ENCODE measurements at places on chromosomes 5 and 9.

GRCh38 chr5:84725946-84726570 lies 341.4 kb upstream of the EDIL3 start:
- no peak for DNase-seq

- DNase-seq: no peak
Observed at GRCh38 chr5:145110834-145111233, 724.3 kb downstream of the PRELID2 start.

DNA sequence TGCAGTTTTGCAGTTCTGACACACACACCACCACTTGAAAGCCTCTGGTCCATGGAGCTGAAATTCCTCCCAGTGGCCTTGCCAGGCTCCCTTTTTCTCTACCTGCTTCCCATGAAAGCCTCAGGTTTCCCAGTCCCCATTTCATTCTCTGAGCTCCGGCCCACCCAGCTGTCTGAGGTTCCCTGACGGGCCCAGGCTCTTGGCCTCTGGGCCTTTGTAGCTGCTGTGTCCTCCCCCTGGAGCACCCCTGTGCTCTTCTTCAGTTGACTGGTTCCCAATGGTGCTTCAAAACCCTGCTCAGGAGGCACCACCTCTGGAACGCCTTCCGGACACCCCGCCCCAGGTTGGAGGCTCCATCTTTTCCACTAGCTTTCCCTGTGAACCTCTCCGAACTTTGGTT lies 155.9 kb upstream of the SHB start:
- DNase-seq: no peak

GRCh38 chr5:80122579-80122978 lies 87.4 kb downstream of the THBS4 start:
- DNase-seq: no peak

DNA sequence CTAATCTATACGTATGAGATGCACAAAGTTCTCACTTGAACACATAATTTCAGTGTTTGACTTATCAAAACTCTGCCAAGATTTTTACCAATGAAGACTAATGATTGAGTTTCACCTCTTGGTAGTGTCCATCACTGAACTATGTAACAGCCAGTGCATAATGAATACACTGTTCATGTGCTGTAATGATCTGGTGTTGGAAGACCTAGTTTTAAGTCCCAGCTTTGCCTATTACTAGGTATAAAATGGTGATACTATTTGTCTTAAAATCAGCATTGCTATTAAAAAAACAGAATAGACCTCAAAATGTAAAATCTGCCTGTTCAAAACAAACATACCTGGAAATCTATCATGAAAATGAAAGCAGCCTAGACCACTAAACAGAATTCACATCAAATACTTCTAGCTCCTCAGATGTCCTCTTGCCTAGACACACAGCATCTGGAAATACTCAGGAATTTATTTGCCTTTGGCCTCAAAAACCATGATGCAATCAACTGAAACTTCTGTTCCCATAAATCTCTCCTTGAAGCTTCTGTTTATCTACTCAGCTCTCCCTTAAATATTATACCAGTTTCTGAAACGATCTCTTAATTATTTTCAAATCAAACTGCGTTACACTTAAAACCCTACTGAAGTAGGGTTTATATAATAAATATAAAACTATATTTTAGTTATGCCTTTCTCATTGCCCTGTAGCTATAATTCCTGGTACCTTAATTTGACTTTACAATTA lies 38.1 kb downstream of the MRPS27 start:
- DNase-seq: no peak

- DNase-seq: no peak
Observed at GRCh38 chr5:170301149-170301548, 3.6 kb upstream of the LCP2 start.

- no peak for DNase-seq
Observed at GRCh38 chr9:130423272-130423671, 21.5 kb upstream of the ASS1 start.

DNA sequence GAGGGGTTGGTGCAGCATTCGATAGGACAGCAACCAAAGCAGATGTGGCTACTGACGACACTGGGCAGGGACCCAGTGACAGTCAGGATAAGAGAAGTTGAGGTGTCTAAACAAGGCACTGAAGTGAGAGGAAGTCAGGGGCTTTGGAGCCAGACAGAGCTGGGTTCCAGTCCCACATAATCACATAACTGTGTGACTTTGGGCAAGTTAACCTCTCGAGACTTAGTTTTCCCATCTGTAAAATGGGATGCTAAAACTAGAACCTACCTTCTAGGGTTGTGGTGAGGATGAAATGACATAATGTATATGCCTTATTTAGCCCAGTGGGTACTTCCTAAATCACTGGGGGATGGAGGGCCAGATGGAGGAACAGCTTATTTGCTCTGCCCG lies 3.1 kb downstream of the ANGPTL2 start:
- DNase-seq: no peak

DNA sequence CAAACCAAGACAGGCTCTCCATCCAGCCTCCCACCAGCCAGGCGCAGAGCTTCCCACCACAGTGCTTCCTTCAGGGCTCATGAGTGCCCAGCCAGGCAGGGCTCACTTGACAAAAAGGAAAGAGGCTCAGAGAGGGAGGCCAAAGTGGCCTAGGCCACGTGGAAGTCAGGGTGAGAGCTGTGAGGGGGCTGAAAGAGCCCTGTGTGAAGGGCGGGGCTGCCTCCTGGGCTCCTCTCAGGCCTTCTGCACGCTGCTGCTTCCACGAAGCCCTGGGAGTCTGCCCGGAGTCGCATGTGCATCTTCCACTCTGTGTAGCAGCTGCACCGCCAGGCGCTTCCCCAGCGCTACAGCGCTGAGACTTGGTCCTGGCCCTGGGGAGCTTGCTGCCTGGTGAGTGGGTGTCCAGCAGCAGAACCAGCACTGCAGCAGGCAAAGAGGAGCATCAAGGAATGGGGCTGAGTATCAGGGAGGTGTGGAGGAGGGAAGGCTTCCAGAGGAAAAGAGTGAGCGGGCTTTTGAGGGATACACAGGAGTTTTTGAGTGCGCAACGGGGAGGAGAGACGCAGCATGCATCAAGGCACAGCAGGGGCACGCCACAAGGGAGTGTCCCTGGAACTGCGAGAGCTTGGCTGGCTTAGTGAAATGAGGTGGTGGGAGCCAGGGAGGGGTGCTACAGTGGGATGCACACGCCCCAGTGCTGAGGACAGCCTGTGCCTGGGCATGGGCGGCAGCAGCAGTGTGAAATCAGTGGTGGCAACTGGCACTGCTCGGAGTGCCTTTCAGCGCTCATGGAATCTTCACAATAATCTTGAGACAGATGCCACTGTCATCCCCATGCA lies 178.0 kb downstream of the GAPVD1 start:
- DNase-seq: no peak

DNA sequence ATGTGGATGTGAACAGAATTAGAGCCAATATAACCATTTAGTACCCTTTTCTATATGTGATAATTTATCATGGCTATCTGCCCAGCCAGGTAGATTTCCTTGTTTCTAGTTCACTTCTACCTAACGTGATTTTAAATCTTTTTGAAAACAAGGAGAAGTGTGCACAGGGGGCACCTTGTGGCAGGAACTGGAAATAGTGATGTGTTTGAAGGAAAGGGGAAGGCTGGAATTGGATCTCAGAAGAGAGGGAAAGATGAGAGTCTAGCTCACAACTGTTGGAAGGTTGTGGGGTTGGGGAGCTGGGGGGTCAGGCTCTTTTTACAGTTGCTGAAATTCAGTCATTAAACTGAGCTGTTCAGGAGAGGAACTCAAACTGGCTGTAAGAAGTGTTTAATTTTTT lies 219.5 kb downstream of the KCTD16 start:
- no peak for DNase-seq

- no peak for DNase-seq
Observed at GRCh38 chr5:74679966-74680365, 5.1 kb upstream of the HEXB start.

- DNase-seq: no peak
Observed at GRCh38 chr5:15844871-15845270, 334.7 kb downstream of the MARCHF11 start.

- no peak for DNase-seq
Observed at GRCh38 chr5:117863586-117864296, 1124.6 kb downstream of the DTWD2 start.

GRCh38 chr9:135334953-135335460 lies 144.6 kb upstream of the PPP1R26 start:
- DNase-seq: no peak

- DNase-seq: no peak
Observed at GRCh38 chr5:125496393-125496792, 750.0 kb upstream of the ZNF608 start.

- DNase-seq: no peak
Observed at GRCh38 chr5:148972974-148973374, 89.9 kb downstream of the SH3TC2 start.

GRCh38 chr5:149264439-149265067 lies 7.1 kb upstream of the AFAP1L1 start:
- no peak for DNase-seq

GRCh38 chr9:122996586-122996985 lies 36.9 kb upstream of the GPR21 start:
- DNase-seq: no peak

DNA sequence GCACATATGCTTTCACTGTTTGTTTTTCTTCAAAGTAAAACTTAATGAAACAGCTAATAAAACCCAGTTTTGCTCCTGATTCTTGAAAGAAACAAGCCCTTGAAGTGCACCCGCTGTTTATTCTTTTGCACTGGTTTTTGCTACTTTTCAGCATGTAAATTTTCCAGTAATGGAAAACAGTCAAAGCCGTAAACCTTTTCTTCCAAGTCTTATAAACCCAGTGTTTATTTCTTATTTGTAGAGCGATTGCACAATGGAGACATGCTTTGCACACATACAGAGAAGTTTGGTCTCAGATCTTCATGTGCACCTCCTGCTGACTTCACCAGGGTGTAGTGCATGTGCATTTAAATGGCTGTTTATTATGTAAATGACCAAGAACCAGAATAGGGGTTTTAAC lies 51.8 kb downstream of the ATG10 start:
- no peak for DNase-seq

DNA sequence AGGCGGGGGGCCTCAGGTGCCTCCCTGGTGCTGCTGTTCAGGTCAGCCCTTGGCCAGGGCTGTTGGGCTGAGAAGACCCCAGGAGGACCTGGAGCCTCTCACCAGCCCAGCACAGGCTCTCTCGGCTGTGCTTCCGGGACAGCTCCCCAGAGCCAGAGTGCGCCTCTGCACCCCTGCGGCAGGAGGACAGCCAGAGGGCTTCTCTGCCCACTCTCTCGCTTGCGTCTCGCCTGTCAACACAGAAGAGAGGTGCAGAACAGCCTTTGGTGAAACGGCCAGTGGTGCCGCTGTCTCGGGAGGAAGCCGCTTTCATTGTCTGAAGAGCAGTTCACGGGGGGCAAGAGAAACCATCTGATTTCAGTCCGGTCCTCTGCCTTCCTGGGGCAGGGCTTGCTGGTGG lies 3.8 kb upstream of the NACC2 start:
- no peak for DNase-seq

DNA sequence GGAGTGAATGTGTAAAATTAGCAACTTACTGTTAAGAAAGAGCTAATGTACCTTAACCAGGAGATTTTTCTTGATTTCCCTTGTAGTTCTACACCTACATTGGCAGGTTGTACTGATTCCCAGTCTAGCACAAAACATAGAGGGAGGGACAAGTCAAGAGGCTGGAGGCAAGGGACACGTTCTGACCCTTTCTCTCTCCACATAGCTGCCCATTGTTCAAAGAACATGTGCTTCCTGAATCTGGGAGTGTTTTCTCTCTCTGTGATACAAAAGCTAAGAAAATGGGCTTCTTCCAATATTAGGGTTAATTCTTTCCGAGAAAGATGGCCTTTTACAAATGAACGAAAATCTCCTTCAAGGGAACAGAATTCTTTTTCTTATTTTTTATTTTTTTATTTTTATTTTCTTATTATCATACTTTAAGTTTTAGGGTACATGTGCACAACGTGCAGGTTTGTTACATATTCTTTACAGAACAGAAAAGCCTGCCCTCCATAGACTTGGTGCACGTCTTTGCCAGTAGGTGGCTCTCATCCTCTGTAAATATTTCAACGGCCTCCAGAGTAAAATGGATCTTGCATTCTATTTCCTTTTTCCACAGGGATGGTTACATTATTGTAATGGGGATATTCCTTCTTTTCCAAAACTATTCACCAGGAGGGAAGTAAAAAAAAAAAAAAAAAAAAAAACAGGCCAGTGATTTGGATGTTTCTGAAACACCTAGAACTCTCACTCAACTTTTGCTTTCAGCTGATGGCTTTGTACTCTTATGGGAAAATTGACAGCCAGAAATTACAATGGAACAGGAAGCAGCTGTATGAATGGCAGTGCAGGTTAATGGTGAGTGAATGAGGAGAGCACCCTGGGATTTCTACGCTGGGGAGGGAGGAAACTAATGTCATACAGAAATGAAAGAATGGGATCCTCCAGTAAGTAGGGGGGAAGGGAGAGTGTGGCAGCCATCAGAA lies 13.1 kb upstream of the IFNA5 start:
- DNase-seq: no peak

DNA sequence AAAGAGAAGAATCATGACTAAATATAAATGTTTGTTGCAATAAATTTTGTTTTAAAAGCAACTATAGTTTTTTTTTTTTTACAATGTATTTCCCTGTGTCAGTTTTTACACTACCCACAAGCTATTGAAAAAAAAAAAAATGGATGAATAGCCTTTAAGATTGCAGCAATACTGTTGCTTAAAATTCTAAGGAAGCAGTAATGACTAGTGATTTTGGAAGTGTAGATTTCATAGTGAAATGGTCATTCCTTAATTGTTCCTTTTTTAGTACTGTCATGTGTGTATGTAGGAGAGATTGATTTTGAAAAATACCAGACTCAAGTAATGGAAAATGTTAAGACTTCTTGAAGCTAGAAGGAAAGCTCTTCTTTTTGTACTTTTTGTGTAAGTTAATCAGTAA lies 53.1 kb downstream of the NDUFS4 start:
- DNase-seq: no peak

GRCh38 chr5:177365845-177366527 lies 8.3 kb downstream of the RGS14 start:
- DNase-seq: no peak

DNA sequence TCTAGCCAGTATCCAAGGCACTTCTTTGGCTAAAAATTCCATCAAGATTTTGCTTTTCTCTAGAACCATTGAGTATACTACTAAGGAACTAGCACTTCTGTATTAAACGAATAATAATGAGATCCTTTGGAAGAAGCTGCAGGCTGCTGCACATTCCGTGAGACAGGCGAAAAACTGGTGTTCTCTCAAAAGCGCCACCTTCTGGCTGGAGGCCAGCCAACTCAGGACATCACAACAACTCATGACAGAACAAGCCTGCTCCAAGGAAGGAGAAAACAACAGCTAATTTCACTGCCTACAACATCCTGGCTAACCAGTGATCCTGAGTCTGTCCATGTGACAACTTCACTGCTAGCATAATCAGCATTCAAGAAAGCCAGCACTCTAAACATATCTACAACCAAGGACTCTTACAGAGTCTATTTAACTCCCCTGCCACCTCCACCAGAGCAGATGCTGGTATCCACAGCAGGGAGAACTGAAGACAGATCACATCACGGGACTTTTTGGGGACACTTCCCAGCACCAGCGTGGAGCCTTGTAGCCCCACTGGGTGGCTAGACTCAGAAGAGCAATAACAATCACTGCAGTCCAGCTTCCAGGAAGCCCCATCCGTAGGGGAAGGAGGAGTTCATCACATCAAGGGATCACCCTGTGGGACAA lies 150.5 kb downstream of the YTHDC2 start:
- no peak for DNase-seq

GRCh38 chr9:99925541-99925940 lies 19.1 kb downstream of the STX17 start:
- no peak for DNase-seq

Measured in stimulated activated CD8-positive, alpha-beta memory T cell treated with anti-CD3 and anti-CD28 coated beads, Interleukin-4, amount 100 ng/mL, for 1 hour (primary cell).